ENCODE measurements at places on chromosomes 7 and 10.

DNA sequence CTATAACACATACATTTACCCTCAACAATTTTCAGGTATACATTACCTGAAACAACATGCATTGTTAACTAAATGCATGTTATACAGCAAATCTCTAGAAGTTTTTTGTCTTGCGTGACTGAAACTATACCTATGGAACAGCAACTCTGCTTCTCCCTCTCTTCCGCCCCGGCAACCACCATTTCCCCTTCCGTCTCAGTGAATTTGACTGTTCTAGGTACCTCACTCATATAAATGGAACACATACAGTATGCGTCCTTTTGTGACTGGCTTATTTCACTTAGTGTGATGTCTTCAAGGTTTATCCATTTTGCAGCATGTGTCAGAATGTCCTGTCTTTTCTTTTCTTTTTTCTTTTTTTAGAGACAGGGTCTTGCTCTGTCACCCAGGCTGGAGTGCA, 22.5 kb downstream of the CALHM2 start:
- no peak for DNase-seq

GRCh38 chr7:79785556-79785955, 332.1 kb upstream of the MAGI2 start:
- no peak for DNase-seq

DNA sequence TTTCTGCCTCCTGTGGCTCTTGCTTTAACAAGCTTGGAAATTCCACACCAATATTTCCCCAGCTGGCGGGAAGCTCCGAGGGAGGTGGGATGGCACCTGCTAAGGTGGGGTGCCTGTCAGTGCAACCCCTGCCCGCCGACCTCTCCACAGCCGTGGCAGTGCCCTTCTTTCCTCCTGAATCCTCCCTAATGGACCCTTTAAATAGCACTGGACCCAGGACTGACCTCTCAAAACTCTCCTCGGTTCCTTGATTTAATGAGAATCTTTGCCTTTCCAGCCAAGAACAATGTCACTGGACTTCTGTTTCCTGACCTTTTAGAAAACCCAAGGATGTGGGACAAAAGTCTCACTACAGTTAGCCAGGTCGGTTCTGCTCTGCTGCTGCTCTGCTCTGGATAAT, 63.2 kb upstream of the EXOC6 start:
- no peak for DNase-seq

GRCh38 chr7:93817526-93817925, 73.0 kb downstream of the TFPI2 start:
- DNase-seq, result no peak

DNA sequence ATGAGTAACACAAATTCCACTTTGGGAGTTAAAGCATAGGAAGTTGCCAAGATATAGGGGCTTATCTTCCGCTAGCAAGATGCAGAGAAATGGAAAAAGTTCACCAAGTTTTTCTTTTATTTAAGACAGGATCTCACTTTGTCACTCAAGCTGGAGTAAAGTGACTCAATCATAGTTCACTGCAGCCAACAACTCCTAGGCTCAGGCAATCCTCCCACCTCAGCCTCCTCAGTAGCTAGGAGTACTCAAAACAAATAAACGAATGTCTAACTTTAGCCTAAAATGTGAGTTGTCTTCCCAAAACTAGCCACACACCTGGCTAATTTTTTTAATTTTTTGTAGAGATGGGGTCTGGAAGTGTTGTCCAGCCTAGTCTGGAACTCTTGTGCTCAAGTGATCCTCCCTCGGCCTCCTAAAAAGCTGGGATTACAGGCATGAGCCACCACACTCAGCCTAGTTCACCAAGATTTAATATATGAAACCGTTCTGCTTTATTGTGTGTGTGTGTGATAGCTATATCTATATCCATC, 9.9 kb downstream of the VIM start:
- DNase-seq, result no peak
